ENCODE measurements at places on chromosomes 4 and X.
A peak's percentile ranks its signal among the peaks of the same experiment; 100 is the strongest.

DNA sequence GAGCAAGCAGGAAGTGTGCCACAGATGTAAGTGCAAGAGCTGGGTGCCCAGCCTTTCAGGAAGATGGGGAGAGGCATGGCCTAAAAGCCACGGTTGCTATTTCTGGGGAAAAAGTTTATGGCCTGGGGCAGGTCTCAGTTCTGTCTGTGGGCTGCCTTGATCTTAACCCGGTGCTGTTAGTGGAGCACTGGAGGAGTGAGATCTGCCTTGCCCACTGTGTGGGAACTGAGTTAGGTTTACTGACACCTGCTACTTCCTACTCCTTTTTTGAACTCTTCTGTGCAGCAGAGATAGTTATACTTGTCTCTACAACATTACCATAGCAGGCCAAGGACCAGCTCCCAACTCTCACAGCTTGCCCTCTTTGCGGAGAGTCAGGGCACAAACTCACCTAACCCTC, 76.5 kb downstream of the ITM2A start:
- DNase-seq: no peak

- DNase-seq: no peak
These were observed 13.7 kb downstream of the FGFR3 start for GRCh38 chr4:1806596-1807331.

- DNase-seq: peak; percentile 33
These were observed 91.7 kb upstream of the KDR start for GRCh38 chr4:55216863-55217635.

DNA sequence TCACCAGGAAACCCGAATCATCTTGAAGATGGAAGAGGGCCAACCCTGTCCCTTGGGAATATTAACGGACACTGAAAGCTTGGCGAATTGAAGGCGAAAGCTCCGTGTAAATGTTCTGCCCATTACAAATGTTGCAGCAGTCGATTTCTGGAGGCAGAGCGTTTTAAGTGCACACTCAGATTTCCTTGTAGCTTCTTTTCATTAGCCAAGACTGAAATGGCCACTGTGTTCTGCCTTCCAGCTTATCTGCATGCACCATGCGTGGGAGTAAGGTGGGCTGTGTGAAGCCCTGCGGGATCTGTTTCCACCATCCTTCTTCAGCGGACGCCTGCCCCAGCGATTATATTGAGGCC, 1.3 kb downstream of the SMIM20 start:
- DNase-seq: no peak

DNA sequence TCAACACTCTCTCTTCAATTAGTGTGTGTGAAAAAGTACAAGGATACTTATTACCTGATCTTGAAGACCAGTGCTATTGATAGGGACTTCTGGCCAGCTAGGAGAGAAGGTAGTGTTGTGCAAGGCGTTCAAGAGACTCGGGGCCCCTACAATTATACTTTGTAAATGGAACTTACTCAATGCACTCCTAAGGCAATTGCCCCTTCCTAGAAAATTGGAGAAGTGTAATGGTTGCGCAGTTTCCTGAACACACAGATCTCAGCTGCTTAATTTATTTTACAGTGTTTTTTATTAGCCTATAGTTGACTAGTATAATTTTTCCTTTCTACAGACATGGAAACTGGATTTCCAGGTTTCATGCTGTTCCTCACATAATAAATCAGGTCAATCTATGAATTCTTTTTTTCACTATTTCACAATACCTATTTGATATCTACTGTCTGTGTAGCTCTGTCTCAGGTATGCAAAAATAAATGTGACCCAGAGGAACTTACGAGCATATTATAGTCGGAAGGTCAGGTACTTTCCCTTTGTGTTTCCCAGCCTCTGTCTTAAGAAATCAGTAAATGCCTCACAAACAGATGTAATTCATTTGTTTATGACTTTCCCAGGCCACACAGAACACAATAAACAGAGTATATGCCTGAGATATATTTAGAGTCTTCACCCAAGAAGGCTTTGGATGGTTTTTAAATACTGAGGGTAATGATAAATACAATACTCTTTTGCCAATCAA, 89.1 kb upstream of the TET2 start:
- no peak for DNase-seq

DNA sequence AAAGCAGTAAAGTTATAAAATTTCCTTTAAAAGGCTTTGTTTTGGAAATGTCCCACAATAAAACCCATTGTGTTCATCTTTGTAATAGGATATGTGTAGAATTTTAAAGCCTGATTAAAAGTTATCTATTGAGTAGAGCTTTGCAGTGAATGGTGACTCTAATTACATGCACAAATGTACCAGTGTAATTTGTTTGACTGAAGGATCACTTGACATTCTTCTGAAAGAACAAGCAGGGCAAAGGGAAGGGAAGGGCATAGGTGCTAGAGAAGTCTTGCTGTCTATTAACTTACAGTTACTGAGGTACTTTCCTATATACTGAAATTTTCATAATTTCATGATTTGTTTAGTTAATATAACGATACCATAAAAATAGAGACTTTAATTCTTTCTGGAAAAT, 70.8 kb downstream of the STIM2 start:
- no peak for DNase-seq

- no peak for DNase-seq
These were observed 20.2 kb downstream of the SETD7 start for GRCh38 chr4:139535871-139536234.

DNA sequence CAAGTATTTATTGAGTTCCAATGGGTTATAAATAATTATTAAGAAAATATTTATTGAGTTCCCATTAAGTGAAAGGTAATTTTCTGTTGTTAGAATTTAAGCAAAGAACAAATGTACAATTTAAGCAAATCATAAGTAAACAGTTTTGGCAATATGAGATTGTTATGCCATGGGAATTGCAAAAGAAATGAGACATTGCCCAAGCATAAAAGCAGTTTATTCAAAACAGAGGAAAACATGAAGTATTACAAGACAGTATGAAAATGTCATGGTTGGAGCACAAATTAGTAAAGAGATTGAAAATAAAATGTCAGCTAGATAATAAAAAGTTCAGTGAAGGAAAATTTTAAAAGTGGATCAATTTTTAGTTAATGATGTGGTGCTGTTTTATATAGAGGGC, 706.1 kb upstream of the EPHA5 start:
- DNase-seq: no peak

- DNase-seq: peak; percentile 10
These were observed 159.3 kb downstream of the FAM47B start for GRCh38 chrX:35101901-35102300.

DNA sequence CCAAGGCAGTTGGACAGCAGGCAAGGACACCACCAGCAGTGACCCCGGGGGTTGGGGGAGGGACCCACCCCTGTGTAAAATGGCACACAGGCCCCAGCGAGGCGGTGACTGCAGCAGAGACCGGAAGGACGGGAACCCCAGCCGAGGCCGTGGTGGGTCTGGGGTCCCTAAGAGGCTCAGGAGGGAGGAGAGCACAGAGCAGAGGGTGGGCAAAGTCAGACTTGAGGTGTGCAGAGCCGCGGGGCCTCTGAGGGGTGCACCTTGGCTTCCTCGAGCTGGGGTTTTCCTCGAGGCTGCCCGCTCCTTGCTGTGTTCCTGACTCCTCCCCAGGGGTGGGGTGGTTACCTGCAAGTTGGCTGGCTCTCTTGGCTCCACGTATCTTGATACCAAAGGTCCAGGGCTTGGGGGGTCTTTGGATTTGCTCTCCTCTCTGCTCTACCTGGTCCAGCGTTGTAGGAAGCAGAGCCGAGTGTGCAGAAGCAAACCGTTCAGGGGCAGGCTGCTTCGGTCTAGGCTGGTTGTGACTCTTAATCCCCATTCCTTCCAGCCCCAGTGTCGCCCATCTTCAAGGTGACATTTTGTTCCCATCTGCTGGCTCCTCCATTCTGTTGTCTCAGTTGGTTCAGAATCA, 37.9 kb upstream of the SORCS2 start:
- DNase-seq: no peak

GRCh38 chrX:10989386-10989785, 121.7 kb upstream of the HCCS start:
- no peak for DNase-seq

DNA sequence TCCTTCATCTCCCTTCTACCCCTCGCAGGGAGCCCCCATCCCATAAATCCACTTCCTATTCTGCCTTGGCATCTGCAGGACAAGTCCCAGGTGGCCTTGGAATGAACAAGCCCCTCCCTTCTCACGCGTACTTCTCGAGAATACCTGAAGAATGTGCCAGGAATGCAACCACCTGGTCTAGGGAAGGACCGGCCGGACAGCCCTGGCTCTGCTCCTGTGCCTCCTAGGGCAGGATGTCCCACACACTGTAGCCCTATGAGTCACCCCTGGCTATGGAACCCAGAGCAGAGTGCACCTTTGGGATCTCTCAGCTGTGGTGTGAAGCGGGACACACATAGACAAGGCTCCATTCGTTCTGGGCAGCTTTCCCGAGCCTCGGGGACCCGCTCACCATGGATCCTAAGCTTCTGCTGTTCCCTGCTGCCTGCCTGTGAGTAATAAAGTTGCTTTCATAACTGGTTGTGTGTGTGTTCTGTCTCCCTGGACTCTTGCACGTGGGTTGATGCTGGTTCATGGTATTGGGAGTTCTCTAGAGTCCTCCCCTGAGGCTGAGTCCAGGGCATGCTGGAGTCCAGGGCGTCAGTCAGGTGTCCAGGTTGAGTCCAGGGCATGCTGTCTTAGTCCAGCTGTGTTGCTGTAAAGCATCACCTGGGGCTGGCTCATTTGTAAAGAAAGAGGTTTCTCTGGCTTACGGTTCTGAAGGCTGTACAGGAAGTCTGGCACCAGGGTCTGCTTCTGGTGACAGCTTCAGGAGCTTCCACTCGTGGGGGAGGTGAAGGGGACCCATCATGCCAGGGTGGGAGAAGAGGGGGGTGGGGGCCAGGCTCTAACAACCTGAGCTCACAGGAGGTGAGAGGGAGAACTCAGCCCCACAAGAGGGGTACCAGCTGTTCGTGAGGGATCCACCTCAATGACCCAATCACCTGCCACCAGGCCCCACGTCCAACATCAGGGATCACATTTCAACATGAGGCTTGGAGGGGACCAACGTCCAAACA, 7.4 kb upstream of the PDE6B start:
- no peak for DNase-seq

DNA sequence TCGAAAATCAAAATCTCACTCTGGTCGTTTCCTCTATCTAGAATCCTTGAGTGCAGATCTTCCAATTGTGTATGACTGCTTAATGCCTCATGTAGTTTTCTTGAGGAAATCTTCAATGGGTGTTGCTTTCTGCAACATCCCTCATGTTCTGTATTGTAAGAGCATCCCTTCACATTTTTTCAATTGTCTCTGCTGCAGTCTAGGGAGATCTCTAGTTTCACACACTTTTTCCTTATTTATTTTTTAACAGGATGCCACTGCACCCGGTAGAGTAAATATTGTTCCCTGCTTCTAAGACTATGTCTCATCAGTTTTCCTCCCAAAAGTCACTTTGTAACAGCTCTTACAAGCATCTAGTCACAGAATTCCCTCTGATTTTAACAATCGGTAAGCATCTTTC, 50.3 kb downstream of the UGT2B4 start:
- no peak for DNase-seq

- DNase-seq: peak; percentile 85
These were observed 21.4 kb upstream of the SEL1L3 start for GRCh38 chr4:25884031-25884782.

DNA sequence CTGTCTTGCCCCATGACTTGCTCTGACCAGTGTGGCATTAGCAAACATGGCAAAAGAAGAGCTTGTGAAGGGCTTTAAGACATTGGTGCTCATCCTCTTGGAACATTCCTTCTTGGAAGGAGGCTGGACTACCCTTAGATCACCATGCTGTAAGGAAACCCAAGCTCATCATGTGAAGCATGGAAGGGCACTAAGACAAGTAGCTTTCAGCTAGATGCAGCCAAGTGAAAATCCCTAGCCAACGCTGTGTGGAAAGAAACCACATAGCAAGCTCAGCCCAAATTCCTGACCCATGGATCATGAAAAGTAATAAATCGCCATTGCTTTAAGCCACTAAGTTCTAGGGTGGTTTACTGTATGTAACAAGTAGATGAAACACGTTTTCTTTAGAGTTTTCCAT, 12.4 kb upstream of the PACRGL start:
- peak; percentile 72 for DNase-seq

- DNase-seq: no peak
These were observed 160.0 kb downstream of the HNRNPD start for GRCh38 chr4:82213485-82214417.

DNA sequence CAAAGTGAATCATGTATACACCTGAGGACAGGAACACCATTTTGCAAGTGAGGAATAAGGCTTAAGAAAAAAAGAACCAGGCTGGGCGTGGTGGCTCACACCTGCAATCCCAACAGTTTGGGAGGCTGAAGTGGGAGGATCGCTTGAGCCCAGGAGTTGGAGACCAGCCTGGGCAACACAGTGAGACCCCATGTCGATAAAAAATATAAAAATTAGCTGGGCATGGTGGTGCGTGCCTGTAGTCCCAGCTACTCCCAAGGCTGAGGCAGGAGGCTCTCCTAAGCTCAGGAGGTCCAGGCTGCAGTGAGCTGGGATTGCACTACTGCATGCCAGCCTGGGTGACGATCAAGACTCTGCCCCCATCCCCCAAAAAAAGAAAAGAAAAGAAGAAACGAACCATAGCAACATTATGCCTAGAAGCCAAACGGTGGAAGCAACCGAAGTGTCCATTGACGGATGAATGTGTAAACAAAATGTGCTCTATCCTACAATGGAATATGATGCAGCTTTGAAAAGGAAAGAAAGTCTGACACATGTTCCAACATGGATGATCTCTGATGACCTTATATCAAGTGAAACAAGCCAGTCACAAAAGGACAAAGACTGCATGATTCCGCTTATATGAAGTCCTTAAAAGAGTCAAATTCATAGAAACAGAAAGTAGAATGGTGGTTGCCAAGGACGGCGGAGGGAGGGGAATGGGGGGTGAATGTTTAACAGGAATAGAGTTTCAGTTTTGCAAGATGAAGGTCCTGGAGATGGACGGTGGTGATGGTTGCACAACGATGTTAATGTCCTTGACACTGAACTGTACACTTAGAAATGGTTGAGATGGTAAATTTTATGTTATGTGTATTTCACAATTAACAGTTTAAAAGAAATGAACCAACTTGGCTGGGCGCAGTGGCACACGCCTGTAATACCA, 8.6 kb upstream of the KIAA0232 start:
- no peak for DNase-seq

- no peak for DNase-seq
These were observed 11.2 kb upstream of the MORF4L2 start for GRCh38 chrX:103697687-103698086.

DNA sequence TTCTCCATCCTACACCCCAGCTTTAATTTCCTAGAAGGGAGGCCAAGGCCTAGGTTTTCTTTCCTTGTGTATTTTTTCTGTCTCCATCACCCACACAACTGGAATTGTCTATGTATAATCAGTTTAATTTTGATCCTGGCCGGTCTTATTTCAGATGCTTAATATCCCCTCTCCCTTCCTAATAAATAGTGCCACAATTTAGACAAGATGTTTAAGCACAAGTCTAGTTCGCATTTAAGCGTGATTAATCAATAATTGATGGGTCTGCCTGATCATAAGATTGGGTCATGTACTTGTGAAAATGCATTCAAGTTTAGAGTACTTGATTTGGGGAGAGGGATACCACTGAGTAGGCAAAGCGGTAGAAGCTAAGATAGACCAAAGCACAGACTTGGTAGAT, 2.4 kb downstream of the BMP2K start:
- no peak for DNase-seq
